ENCODE measurements at places on chromosomes 13 and 19.

- no peak for DNase-seq
Measured at GRCh38 chr19:1351381-1351851, 32.3 kb upstream of the NDUFS7 start.

- DNase-seq: no peak
Measured at GRCh38 chr19:29247471-29247870, 34.5 kb upstream of the UQCRFS1 start.

- no peak for DNase-seq
Measured at GRCh38 chr13:49898792-49899191, 37.3 kb downstream of the SPRYD7 start.

GRCh38 chr13:110915874-110916206 is 971 bp upstream of the ANKRD10 start:
- DNase-seq: no peak

DNA sequence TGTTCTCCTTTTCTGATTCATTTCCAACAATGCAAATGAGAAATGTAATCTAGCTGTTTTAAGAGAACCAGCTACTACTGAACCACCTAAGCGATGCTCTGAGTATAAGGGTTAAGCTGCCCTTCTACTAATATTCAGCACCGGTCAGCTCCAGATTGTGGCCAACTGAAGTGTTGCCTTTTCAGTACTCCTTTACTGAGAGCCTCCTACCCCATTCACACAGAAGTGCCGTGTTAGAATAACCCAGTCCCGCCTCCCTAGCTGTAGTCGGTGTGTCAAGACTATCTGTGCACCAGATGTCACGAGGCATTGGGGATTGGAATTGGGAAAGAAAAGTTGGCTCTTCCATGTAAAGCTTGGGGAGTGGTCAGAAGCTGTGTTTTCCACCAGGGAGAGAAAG is 45.4 kb downstream of the FAM124A start:
- no peak for DNase-seq

GRCh38 chr19:2494447-2495129 is 18.7 kb downstream of the GADD45B start:
- DNase-seq: peak; percentile 73

DNA sequence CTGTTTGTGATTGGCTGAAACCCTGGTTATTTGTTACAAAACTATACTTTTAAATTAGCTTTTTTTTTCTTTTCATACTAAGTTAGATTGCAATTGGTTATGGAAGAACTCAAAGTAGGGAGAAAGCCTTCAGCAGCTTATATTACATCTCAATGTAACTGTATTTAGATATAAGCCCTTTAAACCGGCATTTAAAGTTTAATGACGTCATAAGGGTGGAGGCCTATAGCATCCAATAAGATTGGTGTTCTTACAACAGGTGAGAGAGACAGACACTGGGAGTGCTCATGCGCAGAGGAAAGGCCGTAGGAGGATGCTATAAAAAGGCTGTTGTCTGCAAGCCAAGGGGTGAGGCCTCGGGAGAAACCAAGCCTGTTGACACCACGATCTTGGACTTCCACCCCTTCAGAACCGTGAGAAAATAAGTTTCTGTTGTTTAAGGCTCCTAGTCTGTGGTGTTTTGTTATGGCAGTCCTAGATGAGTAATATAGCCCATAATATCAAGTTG is 1198.8 kb upstream of the SPRY2 start:
- DNase-seq: no peak

DNA sequence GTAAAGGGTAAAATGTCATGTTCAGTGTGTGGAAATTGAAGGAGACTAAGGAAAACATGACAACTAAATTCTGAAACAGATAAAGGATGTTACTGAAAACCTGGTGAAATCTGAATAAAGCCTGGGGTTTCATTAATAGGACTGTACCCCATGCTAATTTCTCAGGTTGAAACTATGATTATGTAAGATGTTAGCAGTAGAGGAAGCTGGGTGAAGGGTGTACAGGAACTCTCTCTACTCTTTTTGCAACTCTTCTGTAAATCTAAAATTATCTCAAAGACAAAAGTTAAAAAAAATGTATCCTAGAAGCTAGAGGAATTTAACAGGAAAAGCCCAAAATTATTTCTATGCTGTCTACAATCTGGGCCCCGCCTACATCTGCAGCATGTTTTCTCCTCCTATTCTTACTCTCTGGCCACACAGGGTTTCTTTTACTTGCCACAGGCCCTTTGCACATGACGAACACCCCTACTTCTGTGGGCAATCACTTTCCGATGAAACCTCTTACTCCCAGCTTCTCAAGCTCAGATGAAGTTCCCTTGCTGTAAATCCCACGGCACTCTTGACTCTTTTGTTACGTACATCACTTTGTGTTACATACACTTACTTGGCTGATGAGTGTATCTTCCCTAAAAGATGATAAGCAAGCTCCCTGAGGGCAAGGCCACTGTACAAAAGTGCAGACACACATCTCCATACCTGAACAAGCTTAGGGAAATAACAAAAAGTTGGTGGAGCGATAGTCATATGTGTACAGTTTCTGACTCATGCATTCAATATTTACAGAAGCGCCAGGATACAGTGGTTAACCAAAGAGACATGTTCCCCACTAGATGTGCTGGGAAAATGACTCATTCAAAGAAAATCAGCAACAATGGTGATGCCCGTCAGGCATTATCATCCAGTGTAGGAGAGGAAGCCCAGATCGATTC is 32.6 kb downstream of the RUBCNL start:
- peak; percentile 19 for DNase-seq

GRCh38 chr13:76164290-76164689 is 528.2 kb downstream of the LMO7 start:
- no peak for DNase-seq

DNA sequence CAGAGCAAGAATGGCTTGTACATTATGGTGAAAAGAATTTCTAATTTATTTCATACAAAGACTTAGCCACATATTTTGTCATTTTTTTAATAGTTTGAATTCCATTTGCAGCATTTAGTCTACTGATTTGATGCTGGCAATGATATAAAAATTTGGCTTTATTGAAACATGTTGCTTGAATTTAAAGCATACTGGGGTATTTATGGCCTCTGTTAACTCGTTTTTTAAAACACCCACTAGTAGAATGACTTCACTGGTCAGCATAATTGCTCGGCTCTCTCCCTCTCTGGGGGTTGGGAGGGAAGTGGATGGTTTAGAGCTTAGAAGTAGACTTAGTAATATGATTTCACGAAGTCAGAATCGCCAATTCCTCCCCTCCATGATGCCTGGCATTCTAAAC is 354.9 kb upstream of the HTR2A start:
- no peak for DNase-seq

DNA sequence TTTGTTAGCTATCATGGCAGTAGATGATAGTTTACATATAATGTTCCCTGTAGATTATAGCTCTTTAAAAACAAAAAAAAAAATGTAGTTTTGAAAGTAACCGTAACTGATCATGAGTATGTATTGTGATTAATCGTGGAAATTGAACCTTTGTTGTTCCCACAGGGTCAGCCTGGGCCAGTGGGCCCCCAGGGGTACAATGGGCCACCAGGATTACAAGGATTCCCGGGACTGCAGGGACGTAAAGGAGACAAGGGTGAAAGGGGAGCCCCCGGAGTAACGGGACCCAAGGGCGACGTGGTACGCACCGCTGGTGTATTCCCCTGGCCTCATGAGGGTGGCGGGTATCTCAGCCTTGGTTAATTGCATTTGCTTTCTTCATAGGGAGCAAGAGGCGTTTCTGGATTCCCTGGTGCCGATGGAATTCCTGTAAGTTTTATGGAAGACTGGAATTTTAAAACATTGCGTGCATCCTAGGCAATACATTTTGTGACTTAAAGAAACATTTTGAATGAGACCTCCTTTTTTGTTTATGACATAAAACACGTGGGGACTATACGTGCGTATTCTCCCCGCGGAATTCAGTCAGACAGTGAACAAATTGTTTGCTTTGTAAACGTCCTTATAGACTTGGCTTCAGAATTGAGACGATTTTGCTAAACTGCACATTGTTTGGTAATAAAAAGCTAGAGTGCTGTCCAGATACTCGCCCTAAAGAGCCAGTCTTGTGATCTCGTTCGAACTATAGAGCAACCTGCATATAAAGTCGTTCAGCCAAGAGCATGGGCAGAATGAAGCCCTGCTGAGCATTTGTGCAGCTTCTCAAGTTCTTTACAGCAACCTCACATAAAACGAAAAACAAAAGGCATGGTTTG is 117.7 kb downstream of the COL4A2 start:
- DNase-seq: no peak

- DNase-seq: no peak
Measured at GRCh38 chr13:30002577-30002976, 152.2 kb upstream of the UBL3 start.

DNA sequence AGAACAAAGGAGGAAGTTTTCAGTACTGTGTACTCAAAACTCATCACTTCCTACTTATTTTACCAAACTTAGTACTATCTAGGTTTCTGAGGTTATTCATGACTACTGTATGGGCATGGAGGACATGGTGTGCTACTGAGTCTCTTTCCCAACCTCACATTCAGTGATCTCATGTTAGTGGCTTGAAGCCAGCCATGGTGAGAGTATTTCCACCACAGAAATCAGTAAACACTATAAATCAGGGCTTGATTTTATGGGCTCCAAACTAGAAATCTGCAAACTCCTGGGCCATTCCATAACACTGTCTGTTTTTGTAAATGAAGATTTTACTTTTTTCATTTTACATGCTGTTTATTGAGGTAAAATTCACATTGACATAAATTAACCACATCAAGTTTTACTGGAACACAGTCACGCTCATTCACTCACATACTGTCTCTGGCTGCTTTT is 19.7 kb downstream of the MED26 start:
- DNase-seq: no peak

- DNase-seq: peak; percentile 6
Measured at GRCh38 chr13:31987535-31988170, 43.9 kb upstream of the FRY start.

DNA sequence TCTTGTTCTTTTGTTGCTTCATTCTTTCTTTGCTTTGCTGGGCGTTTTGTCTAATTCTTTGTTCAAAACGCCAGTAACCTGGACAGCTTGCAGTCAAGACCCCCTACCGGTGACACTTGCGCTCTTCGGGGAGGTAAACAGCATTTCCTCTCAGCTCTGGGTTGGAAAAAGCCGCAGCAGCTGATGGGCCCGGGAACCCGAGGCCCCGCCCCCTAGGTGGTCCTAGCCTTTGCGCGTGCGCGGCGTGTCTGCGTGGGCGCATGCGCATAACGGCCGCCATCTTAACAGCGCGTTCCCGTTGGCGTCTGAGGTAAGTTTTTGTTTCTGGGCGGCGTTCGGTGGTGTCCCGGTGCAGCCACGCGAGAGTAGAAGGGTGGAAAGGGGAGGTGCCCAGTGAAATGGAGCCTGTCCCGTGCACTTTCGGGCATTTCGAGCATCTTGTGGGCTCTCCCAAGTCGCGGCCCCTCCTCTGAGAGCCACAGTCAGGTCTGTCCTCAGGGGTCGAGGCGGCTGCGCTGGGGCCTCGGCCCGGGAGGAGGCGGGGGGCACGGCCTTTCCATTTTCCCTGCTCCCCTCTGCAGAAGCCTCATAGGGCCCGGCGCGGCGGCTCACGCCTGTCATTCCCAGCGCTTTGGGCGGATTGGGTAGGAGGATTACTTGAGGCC is at the start of gene ZNF559:
Gene ZNF559, plus strand, starts transcription at position 261 of the 665 bp plus-strand sequence. CDS start 14,371 bp downstream, outside the sequence.
- DNase-seq: peak; percentile 97
